AG08396 (cell line): ENCODE measurements at places on chromosomes 2 and 18.
A peak's percentile ranks its signal among the peaks of the same experiment; 100 is the strongest.

- DNase-seq, result no peak
Observed at GRCh38 chr18:36167692-36168218, 19.5 kb upstream of the MOCOS start.

DNA sequence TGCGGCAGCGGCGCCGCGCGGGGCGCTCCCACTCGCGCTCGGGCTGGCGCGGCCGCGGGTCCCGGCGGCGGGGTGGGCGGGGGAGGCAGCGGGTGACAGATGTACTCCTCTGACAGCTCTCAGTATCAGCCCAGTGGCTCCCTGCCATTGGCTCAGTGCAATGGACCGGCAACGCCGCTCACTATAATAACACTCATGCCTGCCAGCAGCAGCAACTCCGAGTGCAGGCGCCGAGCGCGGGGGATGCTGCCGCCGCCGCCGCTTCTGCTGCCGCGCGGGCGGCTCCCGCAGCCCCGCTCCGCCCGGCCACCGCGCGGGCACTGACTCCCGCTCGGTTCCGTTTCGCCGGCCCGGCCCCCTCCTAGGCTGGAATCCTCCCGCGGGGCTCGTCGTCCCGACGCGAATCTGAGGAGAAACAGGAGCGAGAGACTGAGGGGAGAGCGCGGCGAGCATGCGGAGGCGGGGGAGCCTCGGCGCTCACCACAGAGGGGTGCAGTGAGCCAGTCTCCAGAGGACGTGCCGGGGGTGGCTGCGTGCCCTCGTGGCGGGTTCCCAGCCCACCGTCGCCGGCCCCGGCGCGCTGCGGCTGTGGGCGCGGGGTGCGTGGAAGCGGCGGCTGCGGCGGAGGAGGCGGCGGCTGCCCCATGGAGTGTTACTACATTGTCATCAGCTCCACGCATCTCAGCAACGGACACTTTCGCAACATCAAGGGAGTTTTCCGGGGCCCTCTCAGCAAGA is at the start of gene ZNF804A:
Gene ZNF804A, plus strand, starts transcription at position 214 of the 738 bp plus-strand sequence. Its CDS starts 431 bp downstream, at position 645.
- peak; percentile 78 for DNase-seq

GRCh38 chr2:227507963-227508362 is 36.0 kb downstream of the AGFG1 start:
- DNase-seq, result no peak

- DNase-seq, result no peak
Observed at GRCh38 chr2:170973225-170973491, 44.1 kb downstream of the GORASP2 start.

DNA sequence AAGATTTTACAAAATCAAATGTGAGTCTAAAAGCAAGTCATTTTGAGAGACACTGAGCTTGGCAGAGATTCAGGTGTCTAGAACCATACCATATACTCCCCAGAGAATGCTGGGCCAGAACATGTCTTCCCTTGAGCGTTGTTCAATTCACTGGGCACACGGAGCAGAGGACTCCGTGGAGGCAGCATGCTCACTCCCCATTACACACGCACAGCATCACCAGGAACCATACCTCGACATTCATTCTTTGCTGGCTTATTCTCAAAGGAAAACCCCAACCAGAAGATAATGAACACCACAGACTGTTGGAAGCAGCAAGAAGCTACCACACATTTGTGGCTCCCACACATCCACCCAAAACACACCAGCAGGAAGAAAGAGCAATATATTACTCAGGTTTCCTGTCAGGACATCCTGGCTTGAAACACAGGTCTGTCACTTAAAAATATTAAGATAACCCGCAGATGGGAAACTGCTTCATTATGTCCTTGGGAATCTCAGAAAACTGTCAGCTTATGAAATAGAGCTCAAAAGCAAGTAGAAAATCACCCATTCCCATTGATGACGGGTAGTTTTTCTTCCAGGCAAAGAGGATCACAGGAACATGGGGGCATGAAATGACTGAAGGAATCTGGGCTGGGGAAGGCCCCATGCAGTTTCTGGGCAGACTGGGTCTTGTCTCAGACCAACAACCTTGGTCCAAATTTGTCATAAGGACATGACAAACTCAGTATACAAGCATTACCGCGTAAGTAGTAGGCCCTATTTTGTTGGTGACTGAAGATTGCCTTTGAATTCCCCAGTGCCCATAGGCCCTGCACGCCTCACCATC is 46.4 kb downstream of the PCBP1 start:
- DNase-seq, result no peak

DNA sequence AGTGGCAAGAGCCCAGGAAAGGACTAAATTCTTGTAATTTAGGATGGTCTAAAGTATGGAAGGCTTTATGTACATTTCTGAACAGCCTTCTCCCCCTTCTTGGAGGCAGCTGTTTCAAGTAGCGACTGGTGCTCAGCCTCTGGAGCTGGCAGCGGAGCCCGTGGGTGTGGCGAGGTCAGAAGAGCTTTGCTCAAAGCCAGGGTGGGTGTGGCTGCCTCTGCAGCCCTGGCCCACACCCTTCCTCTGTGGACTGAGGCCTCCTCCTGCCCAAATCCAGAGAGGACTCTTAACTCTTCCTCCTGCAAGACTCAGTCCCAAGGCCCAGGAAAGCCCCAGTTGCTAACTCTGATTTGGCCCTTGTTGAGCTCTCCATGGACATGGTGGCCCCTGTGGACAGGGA is 202.1 kb upstream of the REV1 start:
- no peak for DNase-seq

DNA sequence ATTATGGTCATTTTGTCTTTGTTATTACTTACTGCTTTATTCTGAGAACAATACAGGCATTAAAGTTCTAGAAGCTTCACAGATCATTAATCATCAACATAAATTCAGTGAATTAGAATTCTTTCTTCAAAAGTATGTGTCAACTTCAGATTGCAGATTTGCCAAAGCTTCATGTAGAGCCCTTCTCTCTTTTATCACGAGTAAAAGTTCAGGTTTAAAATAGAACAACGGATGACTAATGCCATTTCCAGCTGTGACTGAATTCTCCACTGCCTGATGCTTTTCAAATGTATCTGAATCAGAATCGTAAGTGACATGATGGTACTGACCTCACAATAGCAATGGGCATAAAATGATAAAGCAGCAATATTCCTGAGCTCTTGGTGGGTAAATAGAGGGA is 116.0 kb downstream of the ABCA12 start:
- DNase-seq, result peak; percentile 20

GRCh38 chr2:173606619-173607248 is 252.1 kb downstream of the CDCA7 start:
- no peak for DNase-seq

DNA sequence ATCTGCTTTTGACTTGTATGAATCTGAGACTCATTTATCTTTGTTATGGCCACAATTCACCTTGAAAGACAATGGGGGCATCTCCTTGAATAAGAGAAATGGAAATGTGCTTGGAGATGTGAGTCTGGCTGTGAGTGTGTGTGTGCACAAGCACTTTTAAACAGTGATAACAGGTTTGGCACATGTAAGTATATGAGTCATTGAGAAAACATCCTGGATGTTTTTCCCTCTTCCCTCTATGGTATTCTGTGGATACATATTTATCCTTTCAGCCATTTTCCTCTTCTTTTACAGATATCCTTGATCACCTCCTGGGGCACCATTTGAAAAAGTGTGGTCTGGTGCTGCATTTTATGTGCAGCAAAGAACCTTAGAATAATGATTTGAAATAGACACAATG is 317.3 kb upstream of the THUMPD2 start:
- DNase-seq, result no peak

- DNase-seq, result peak; percentile 43
Observed at GRCh38 chr2:43818761-43819160, 19.9 kb downstream of the ABCG5 start.

DNA sequence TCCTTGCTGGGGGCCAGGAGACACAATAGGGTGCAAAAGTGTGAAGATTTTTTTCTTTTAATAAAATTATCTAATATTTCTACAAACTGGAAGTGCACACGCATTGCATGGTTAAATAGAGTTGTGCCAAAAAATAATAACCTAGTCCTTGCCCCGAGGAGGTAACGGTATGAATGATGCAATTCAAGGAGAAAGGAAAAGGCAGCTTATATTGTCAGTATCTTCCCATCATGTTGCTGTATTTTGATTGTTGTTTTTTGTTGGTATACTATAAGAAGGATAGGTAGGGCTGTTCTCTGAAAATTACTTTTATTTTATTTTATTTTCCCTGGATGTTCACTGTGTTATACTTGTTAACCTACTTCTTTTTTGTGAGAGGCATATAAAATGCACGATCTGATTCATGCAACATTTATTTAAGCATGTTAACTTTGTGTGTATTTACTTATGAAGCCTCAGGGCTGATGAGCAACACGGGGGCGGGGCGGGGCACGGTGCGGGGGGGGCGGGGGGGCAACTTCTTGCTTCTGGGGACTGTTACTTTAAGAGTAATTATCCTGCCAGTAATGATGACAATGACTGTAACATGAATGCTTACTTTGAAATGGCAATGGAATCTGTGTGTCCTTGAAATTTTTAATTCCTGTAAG is 118.6 kb downstream of the AQP4 start:
- DNase-seq, result no peak

GRCh38 chr2:5759949-5760348 is 67.8 kb downstream of the SOX11 start:
- DNase-seq, result no peak

DNA sequence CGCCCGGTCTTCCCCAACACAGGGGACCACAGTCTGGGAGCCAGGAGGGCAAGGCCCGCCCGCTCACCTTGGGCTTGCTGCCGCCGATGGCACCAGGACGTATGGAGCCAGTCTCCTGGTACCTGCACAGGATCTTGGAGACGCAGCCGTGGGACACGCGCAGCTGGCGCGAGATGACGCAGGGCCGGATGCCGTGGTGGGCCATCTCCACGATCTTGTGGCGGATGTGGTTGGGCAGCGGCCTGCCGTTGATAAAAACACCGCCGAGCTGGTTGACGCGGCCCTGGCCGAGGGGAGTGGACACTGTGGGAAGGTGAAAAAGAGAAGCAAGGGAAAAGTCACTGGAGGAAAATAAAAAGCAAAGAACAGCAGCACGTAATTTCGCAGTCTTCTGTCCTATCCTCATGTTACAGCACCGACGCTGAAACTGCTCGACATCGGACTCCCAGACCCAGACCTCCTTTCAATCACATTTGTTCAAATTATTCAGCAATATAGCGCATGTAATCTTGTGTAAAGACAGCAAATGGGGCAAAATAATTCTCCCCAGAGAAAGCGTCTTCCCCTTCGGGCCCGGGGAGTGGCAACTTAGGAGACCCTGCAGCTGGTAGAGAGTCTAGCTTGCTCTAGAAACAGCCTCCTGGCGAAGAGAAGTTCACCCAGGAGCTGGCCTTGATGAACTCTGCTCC is 1.7 kb downstream of the PAX3 start:
- DNase-seq, result no peak

DNA sequence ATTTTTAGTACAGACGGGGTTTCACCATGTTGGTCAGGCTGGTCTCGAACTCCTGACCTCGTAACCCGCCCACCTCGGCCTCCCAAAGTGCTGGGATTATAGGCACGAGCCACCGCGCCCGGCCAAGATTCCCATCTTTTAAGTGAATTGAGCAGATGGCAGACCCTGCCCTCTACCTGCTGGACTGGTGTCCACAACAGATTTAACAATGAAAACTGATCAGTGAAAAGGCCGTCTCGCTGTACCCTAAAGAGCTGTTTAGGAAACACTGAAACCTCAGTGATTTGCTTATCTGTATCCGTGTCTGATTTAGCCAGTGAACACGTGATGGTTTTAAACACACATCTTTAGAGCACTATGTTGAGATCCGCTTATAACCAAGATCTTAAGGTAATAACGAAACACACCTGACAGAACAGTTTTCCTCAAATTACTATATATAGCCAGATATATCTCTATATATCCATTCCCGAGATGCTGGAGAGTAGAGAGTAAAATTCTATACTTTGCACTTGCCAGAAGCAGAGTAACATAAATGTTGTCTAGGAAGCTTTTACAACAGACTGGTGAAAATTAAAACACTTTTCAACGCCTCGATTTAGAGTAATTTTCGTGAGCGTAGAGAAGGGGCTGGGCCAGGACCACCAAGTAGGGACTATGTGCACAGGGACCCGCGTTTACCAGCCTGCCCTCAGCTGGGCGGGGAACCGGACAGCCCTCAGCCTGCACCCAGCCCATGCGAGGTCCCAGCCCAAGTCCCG is 594 bp downstream of the FAM161A start:
- DNase-seq, result peak; percentile 77

DNA sequence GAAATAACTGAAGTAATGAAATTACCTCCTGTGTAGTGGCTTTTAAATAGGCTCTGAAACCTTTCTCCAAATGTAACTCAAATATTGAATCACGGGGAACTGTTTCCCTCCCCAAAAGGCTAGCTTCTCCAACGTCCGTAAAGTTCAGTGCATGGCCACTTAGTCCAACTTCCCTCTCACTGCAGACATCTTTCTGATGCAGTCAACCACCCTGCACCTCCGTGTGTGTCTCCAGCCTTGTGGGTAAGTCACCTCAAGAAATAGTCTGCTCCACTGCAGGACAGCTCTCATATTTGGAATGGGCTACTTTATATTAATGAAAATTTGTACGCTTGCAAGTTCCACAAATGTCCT is 152.5 kb upstream of the CYRIA start:
- DNase-seq, result no peak

DNA sequence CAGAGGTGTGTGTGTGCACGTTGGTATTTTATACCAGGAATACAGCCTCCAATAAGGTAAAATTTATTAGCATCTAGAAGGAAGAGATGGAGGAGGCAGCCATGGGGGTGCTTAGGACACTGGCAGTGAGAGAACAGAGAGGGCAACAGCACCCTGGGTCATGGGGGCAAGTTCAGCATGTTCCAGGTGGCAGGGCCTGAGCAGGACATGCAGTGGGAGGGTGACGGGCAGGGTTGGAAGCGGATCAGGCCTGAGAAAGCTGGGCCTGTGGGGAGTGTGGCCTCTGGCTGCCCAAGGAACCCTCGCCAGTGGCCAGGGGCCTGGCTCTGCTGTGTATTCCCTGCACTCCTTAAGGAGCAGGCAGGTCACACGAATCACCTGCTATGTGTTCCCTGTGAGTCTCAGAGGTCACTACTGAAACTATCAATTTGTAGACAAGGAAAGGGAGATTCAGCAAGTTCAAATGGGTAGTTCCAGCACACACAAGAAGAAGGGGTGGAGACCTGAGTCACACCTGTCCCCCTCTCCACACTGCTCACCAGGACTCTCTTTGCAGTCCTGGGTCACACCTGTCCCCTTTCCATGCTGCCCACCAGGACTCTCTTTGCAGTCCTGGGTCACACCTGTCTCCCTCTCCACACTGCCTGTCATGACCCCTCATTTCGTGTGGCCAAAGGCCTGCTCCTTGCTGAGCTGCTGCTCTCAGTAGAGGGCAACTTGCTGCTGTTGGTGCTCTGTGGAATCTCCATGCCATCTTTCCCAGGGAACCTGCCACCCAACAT is 463.9 kb upstream of the HS6ST1 start:
- no peak for DNase-seq

DNA sequence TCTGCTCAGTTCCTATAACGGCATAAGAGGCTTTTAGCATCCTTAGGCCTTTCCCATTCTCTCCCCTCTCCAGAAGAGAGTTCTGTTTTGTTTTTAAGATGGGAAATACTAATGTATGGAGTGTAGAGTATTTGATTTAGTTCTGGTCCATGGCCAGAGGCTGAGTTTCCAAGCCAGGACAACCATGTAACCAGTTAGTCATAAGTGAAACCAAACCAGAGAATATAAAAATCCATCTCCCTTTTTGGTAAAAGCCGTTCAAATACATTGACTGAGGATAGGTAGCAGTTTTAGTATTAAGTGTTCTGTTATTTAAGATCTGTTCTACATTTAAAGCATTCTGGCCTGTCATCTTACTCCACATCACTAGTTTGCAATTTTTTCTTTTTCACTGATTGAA is 3.1 kb downstream of the PSMD1 start:
- no peak for DNase-seq
